ENCODE measurements at places on chromosomes 7 and 10. TPM values are rescaled to one million over a fixed set of nuclear protein-coding genes. Genes with fewer than 3 reads are reported as not detected.

The LEP gene
- not detected for total RNA-seq

The PHKG1 gene
- 0.39 TPM for total RNA-seq

The RNF133 gene
- not detected for total RNA-seq

The UPK3B gene
- total RNA-seq, result not detected

The GIMAP2 gene
- total RNA-seq, result 9.1 TPM

The RTKN2 gene
- 9.9 TPM for total RNA-seq

The SAMD9 gene
- total RNA-seq, result 24.3 TPM

The KLF14 gene
- total RNA-seq, result under 0.01 TPM

The EEPD1 gene
- 2.5 TPM for total RNA-seq

The TMEM130 gene
- 0.12 TPM for total RNA-seq

The NUTM2E gene
- not detected for total RNA-seq

The SLC18A3 gene
- not detected for total RNA-seq

The CAMK2G gene
- total RNA-seq, result 16.0 TPM

The JAKMIP3 gene
- total RNA-seq, result not detected
